Upper lobe of right lung (tissue), 1 donor: ENCODE measurements at places on chromosomes 2 and 18. TPM values are rescaled to one million over a fixed set of nuclear protein-coding genes. Genes with fewer than 3 reads are reported as not detected.
A peak's percentile ranks its signal among the peaks of the same experiment; 100 is the strongest.

- no peaks in the 10 kb centered on the region for H3K36me3 ChIP-seq
- no peaks in the 10 kb centered on the region for H3K27me3 ChIP-seq
- no peak overlapping the region for H3K4me3 ChIP-seq
- H3K27ac ChIP-seq: no peak overlapping the region
- no peaks in the 10 kb centered on the region for H3K4me1 ChIP-seq
These were observed 417.2 kb upstream of the KLHL29 start for GRCh38 chr2:22967756-22968155.

DNA sequence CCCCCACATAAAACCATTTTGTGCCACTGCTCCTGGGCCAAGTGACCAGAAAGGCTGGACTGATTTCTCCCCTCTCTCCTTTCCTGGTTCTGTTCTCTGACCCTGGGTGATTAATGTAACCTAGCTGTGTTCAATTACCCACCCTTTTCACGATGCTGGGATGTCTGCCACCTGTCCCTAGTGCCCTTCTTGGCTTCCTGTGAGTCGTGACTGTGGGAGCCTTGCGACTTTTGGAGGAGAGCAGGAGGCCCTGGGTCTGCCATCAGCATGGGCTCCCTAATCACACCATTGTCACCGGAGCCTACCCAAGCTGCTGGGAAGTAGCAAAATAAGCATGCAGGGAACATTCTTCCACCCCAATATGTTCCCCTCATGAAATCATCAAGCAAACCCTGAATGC lies 38.3 kb downstream of the SRSF7 start:
- no peak overlapping the region for H3K27ac ChIP-seq
- no peaks in the 10 kb centered on the region for H3K27me3 ChIP-seq
- peaks cover 6% of the 10 kb centered on the region for H3K4me1 ChIP-seq

Gene MTLN
- total RNA-seq: 53.3 TPM

- no peak overlapping the region for H3K4me3 ChIP-seq
- DNase-seq: no peak
- no peaks in the 10 kb centered on the region for H3K27me3 ChIP-seq
- H3K36me3 ChIP-seq: no peaks in the 10 kb centered on the region
These were observed 3.5 kb upstream of the CABLES1 start for GRCh38 chr18:23131693-23132319.

GRCh38 chr2:54722641-54723040 lies 821 bp upstream of the EML6 start:
- H3K36me3 ChIP-seq: no peaks in the 10 kb centered on the region
- H3K4me3 ChIP-seq: peak overlapping the region; percentile 84
- no peak for DNase-seq

Gene ADD2
- total RNA-seq: 1.4 TPM

Gene PRSS56
- total RNA-seq: not detected

Gene SULT1C3
- total RNA-seq: not detected

DNA sequence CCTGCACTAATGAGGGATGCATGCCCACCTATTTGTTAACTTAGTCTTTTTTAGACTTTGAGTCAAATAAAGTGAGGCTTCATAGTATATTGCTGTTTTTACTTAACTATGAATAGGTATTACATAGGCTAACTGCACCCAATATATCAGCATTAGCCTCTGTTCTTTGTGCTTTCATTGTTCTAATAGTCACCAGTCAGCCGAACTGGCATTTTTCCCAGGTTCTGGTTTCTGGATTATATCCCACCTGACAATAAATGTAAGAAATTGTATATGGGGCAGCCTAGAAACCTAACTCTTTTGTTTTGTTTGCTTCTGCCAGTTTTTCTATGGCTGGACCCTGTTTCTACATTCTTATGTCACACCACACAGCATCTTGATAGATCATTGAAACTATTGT lies 1672.4 kb upstream of the LRRTM1 start:
- no peak overlapping the region for H3K4me3 ChIP-seq
- H3K27ac ChIP-seq: no peak overlapping the region
- no peaks in the 10 kb centered on the region for H3K27me3 ChIP-seq
- H3K4me1 ChIP-seq: no peaks in the 10 kb centered on the region
- no peaks in the 10 kb centered on the region for H3K36me3 ChIP-seq
- DNase-seq: no peak

Gene FIGLA
- not detected for total RNA-seq
